T1000 (cell line): ENCODE measurements at places on chromosomes 3 and 15.
A peak's percentile ranks its signal among the peaks of the same experiment; 100 is the strongest.

GRCh38 chr3:107598926-107599771 is 76.4 kb downstream of the BBX start:
- DNase-seq = no peak

GRCh38 chr15:43544266-43544665 is 26.9 kb downstream of the MAP1A start:
- DNase-seq = no peak

- DNase-seq = no peak
Measured at GRCh38 chr15:99992611-99993231, 259.5 kb upstream of the LYSMD4 start.

DNA sequence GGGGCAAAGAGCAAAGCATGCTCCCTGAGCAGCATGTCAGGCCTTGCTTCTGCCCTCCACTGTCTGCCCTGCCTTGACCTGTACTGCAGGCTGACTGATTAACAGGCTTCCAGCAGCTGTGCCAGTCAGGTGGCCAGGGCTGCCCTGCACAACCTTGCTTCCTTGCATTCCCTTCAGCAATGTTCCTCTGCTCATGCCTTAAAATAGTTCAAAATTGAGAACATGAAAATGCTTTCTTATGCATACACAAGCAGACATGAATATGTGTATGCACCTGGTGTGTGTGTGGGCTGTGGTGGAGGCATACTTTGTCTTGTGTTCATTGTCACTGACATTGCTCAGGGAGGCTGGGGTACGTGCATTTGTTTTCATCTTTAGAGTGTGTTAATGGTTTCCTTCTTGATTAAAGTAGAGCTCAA is 1.2 kb upstream of the SLC22A13 start:
- DNase-seq = no peak

- no peak for DNase-seq
Measured at GRCh38 chr3:11363715-11364114, 91.5 kb downstream of the ATG7 start.

GRCh38 chr3:127081001-127081720 is 98.2 kb downstream of the PLXNA1 start:
- DNase-seq = no peak

DNA sequence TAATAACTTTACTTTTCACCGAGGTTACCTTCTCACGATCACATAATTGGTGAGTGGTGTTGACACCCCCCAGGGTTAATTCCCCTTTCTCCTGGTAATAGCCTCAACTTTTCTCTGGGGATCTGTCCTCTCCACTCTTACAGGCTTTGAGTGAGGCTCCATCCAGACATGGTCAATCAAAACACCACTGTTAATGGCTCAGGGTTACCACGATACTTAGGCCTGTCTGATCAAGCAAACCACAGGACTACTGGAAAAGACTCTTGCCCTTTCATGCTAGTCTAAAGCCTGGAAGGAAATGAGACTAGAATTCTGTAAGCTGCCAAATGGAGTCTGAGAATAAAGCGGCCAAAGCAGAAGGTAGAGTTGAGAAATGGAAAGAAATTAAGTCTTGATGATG is 56.5 kb upstream of the STT3B start:
- DNase-seq = no peak

- DNase-seq = no peak
Measured at GRCh38 chr15:80478075-80478474, 73.9 kb downstream of the ARNT2 start.

- DNase-seq = no peak
Measured at GRCh38 chr3:33915796-33916546, 117.5 kb downstream of the PDCD6IP start.

DNA sequence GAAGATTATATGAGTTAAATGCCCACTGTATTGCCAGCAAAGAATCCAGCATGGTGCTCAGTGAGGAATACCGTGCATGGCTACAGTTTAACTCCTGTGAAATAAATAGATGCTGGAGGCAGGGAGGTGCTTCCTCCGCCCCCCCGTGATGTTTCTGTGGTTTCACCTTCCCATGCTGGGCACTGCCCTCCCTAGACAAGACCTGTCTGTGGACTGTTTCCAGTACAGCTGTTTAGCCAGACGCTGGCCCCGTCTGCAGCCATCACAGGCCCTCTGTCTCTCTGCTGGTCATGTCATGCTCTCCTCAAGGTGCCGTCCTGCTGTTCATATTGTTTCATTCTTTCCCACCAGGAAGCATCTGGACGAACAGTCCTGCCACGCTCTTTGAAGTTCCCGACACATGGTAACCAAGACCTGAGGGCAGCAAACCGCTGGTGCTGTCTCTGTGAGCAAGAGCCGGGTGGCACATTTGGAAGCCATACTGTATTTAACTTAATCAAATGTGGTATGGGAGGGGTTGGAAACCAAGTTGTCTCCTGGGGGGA is 31.4 kb downstream of the GOLGA8S start:
- DNase-seq = no peak

DNA sequence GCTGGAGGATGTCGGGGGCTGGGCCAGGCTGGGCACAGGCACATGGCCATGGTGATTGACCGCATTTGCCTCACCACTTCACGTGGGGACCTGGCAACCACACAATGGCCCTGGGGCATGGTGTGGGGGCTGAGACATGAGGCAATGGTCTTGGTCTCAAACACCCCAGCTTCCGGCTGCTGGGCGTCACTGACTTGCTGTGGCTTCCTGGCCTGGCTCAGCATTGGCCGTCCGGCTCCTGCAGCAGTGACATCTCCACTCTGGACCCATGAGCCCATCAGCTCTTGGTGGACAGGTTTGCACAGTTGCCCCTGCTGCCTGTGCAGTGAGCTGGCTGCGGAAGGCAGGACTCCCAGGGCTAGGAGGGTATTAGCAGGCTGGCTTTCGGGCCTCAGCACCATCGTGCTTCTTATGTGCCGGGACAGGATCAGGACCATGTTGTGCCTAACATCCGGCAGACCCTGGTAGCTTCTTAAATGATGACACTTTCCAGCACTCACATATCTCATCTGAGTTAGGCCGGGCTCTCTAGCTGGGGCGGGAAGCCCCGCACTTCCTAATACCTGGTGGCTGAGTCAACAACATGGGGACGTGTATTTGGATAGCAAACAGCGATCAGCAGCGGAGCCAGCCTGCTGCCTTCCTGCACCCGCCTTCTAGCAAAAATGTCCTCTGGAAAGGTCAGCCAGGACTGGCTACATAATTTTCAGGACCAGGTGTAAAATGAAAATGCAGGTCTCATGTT is 34.1 kb downstream of the ZNF710 start:
- no peak for DNase-seq

GRCh38 chr15:36363335-36363734 is 216.1 kb upstream of the CDIN1 start:
- no peak for DNase-seq

DNA sequence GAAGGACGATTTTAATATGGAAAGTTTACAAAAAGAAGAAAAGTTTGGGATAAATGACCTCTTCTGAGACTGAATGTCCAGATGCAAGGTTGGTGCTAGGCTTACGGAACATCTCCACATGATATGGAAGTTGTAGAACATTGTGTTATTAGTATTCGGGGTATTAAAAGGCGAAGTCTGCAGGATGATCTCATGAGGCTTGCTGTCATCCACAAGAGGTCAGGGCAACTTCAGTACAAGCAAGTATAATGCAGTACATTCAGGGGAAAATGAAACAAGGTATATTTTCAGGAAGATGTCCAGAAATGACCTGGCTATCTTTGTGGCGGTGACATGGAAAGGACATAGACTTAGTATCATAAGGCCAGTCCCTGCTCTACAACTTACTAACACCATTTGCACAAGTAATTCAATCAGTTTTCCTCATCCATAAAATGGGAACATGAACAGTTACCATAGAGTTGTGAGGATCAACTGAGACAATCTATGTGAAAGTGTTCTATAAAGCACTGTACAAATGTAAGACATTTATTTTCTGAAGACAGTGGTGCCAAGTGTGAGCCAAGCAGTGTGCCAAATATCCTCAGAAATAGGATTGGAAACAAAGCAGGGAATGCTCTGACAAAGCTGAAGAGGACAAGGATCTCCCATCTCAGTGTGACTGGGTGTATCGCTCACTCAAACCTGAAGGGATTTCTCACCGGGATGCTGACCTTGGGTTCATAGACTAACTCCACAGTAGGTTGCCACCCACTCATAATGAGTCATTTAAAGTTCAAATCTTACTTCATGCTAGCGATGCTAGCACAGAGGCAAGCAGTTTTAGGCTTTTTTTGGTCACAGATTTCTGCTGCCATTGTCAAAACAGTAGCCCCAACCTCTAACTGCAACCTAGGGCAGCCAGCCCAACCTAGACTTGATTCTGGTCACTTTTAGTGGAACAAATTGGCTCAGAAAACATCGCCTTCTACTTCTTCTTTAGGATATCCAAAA is 118.3 kb downstream of the TIGIT start:
- peak; percentile 7 for DNase-seq

- peak; percentile 26 for DNase-seq
Measured at GRCh38 chr3:120498556-120499346, 48.0 kb upstream of the FSTL1 start.

DNA sequence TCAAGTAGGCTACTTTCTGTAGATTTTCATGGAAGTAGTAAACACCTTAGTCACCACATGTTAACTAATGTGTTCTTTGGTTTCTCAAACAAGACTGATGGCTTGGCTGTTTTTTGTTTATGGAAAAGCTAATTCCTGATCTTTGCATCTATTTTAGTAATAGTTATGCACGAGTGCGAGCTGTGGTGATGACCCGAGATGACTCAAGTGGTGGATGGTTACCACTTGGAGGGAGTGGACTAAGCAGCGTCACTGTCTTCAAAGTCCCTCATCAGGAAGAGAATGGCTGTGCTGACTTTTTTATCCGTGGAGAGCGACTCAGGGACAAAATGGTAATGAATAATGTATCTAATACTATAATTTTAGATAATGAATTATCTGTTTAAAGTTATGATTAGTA is 46.6 kb downstream of the SPRED1 start:
- DNase-seq = peak; percentile 1

- DNase-seq = no peak
Measured at GRCh38 chr3:153257673-153258351, 95.8 kb downstream of the RAP2B start.

- no peak for DNase-seq
Measured at GRCh38 chr3:128490915-128491690, 1.9 kb downstream of the GATA2 start.

DNA sequence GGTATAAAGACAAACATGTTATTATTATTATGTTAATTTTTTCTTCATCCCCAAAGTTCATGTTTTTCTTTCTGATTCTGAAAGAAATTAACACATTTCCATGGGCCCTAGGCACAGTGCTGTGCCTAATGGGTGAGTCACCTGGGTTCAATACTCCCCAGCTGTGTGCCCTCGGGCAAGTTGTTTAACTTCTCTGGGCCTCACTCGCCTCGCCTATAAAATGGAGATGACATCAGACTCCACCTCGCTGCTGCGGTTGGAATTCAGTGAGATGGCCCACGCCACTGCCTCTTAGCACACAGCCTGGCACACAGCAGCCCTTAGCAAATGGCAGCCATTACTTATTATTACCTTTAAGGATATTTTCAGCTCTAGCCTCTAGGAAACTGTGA is 22.6 kb downstream of the DNASE1L3 start:
- DNase-seq = peak; percentile 71

GRCh38 chr15:78347586-78348543 is 7.7 kb downstream of the CRABP1 start:
- DNase-seq = no peak

GRCh38 chr15:85773970-85774369 is 20.8 kb downstream of the KLHL25 start:
- DNase-seq = no peak

GRCh38 chr3:175179055-175179454 is 319.9 kb downstream of the NAALADL2 start:
- DNase-seq = no peak

DNA sequence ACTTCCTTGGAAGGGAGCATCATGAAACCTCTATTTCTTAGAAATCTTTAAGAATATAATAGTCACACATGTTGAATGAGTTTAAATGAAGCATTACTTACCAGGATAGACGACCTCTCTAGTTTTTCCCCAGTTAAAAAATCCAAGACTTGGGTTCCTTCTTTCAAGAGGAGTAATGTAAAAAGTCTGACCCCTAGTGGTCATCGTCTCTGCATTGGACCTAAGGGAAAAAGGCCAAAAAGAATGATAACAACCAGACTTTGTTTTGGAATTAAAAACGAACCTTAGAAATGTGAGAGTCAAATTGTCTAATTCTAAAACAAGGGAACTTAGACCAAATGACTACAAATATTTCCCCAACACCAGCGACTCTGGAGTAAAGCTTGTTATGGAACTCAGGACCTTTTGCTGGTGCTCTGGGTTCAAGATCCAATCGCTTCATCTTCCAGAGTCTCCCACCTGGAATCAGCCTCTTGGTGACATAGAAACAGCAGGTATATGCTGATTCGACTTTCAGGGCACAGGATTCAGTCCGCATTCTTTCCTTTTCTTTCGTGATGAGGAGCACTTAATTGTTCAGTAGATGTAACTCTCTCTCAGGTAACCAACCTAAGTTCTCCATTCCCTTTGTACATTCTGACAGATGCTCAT is 214.8 kb upstream of the TPRG1 start:
- no peak for DNase-seq

GRCh38 chr3:153216928-153217327 is 54.9 kb downstream of the RAP2B start:
- DNase-seq = no peak

DNA sequence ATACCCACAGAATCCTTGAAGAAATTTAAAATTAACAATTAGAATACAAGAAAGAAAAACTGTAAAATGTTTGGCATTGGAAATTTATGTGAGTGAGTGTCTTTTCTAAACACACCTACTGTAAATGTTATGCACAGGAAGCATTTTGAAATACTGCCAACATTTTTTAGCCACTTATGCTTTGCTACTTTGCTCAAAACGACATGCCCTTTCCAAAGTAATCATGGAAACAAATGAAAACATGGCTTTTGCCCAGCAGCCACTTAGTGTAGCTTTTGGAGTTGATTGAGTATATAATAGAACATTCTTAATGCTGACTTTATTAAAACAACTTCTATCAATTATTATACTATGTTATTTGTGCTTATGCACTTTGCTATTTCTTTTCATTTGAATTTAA is 823.0 kb downstream of the CADM2 start:
- DNase-seq = no peak

- no peak for DNase-seq
Measured at GRCh38 chr15:90870354-90871138, 2.2 kb downstream of the FURIN start.

DNA sequence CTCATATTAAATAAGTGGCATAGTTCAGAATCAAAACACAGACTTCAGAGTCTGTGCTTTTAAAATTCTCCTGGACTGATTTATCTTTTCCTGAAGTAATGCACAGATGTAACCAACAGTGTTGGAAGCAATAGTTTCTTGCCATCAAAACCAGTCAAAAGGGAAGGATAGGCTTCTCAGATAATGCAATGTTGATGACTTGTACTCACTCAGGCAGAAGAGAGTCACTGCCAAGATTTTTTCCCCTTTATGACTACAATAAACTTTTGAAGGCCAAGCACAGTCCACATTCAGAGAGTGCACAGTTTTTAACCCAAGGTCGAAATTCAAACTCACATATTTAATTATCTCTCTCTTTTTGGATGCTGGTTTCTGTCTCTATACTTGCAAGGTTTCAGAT is 305.0 kb upstream of the SGO1 start:
- no peak for DNase-seq

DNA sequence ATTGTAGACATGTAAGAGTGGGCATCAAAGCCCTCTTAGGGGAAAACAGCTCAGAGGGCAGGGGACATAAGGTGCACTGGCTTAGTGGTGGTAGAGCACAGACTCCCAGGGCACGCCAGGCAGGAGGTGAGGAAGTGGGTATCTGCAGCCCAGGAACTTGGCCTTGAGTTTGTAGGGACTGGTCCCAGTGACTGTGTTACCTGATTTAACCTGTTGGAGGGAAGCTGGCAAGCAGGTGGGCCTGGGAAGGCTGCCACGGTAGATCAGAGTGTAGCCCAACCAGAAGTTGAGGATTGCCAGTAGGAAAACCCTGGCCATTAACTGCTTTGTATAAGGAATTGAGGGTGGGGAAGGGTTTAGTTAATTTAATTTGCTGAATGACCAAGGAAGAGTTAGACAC is 417.5 kb upstream of the C2CD4B start:
- no peak for DNase-seq
